Astrocyte (in vitro differentiated cells and primary cell): ENCODE measurements at places on chromosomes 2 and 18.

- H3K27me3 ChIP-seq, result no peaks in the 10 kb centered on the region
- peak; percentile 20 for DNase-seq
- H3K4me3 ChIP-seq, result no peak overlapping the region
- peaks cover 24% of the 10 kb centered on the region for H3K4me1 ChIP-seq
These were observed 266.7 kb downstream of the METTL4 start for GRCh38 chr18:2304378-2305175.

DNA sequence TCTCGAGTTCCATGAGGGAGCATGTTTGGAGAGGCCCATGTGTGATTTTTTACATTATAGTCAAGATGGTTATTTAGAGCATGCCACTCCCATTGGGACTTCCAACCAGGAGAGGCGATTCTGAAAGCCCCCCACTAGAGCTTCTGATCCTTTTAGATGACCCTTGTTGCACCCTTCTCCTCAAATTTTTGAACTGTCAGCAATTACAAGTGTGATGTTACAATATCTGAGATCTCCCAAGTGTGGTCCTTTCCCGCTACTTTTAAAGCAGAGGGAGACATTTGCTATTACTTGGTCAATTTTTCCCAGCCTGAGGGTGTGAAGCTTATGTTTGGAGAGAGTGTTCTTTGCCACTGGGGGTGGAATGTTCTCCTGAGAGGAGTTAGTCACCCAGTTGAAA lies 16.7 kb upstream of the PTH2R start:
- H3K4me3 ChIP-seq, result no peak overlapping the region
- H3K27ac ChIP-seq, result no peak overlapping the region
- no peaks in the 10 kb centered on the region for H3K4me1 ChIP-seq
- H3K27me3 ChIP-seq, result no peaks in the 10 kb centered on the region

- H3K27ac ChIP-seq, result no peak overlapping the region
- H3K4me1 ChIP-seq, result no peaks in the 10 kb centered on the region
- no peak for DNase-seq
- no peak overlapping the region for H3K4me3 ChIP-seq
- no peaks in the 10 kb centered on the region for H3K27me3 ChIP-seq
- H3K36me3 ChIP-seq, result no peaks in the 10 kb centered on the region
These were observed 18.7 kb downstream of the TPO start for GRCh38 chr2:1431886-1432400.

DNA sequence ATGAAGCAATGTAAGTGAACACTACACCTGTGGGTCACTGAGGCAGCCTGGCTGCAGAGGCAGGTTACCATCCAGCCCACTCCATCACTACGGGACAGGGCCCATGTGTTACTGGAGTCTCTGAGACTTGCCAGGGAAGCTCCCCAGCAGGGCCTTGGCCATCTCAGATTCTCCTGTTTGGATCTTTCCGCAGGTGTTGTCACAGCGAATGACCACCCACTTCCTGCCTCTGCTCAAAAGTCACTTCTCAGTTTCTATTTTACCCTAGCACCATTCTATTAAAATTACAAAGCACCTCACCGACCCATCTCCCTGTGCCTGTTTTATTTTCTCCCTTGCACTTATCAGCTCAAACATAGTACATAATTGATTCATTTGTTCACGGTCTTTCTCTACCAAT lies 34.5 kb upstream of the L3MBTL4 start:
- H3K27me3 ChIP-seq, result no peaks in the 10 kb centered on the region
- H3K36me3 ChIP-seq, result no peaks in the 10 kb centered on the region
- DNase-seq, result no peak

GRCh38 chr2:212935752-212936151 lies 215.7 kb downstream of the IKZF2 start:
- H3K27ac ChIP-seq, result no peak overlapping the region
- no peak overlapping the region for H3K4me3 ChIP-seq
- no peak for DNase-seq
- H3K36me3 ChIP-seq, result no peaks in the 10 kb centered on the region
- no peaks in the 10 kb centered on the region for H3K4me1 ChIP-seq

GRCh38 chr2:158414538-158414937 lies 42.0 kb downstream of the CCDC148 start:
- H3K36me3 ChIP-seq, result no peaks in the 10 kb centered on the region
- peak overlapping the region; percentile 46 for H3K27ac ChIP-seq
- DNase-seq, result peak; percentile 71
- no peaks in the 10 kb centered on the region for H3K27me3 ChIP-seq
- H3K4me3 ChIP-seq, result no peak overlapping the region
- peaks cover 22% of the 10 kb centered on the region for H3K4me1 ChIP-seq

DNA sequence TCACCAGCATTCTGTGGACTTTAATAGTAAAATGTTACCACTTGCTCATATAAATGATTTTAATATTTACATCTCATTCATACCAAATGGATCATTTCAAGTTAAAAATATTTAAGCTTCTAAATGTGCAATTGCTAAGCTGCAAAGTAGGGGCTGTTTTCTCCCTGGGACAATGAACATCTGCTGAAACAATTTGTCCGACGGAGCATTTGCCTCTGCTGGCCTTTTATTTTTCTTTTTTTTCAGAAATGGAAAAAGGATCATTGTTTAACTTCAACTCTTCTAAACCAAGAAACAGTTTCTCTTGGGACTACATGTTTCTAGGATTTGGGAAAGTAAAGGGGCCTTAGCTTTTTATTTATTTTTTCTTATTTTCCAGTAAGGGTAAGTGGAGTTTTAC lies 43.8 kb upstream of the ITPRID2 start:
- H3K4me1 ChIP-seq, result no peaks in the 10 kb centered on the region
- no peak overlapping the region for H3K4me3 ChIP-seq
- no peak for DNase-seq
- no peak overlapping the region for H3K27ac ChIP-seq

- H3K27ac ChIP-seq, result no peak overlapping the region
- no peaks in the 10 kb centered on the region for H3K4me1 ChIP-seq
- no peaks in the 10 kb centered on the region for H3K36me3 ChIP-seq
These were observed 117.0 kb downstream of the CHN1 start for GRCh38 chr2:174888146-174888545.

GRCh38 chr2:144241801-144242200 lies 278.1 kb downstream of the ZEB2 start:
- no peaks in the 10 kb centered on the region for H3K27me3 ChIP-seq
- no peak overlapping the region for H3K27ac ChIP-seq
- DNase-seq, result no peak
- H3K4me3 ChIP-seq, result no peak overlapping the region
- H3K4me1 ChIP-seq, result no peaks in the 10 kb centered on the region

DNA sequence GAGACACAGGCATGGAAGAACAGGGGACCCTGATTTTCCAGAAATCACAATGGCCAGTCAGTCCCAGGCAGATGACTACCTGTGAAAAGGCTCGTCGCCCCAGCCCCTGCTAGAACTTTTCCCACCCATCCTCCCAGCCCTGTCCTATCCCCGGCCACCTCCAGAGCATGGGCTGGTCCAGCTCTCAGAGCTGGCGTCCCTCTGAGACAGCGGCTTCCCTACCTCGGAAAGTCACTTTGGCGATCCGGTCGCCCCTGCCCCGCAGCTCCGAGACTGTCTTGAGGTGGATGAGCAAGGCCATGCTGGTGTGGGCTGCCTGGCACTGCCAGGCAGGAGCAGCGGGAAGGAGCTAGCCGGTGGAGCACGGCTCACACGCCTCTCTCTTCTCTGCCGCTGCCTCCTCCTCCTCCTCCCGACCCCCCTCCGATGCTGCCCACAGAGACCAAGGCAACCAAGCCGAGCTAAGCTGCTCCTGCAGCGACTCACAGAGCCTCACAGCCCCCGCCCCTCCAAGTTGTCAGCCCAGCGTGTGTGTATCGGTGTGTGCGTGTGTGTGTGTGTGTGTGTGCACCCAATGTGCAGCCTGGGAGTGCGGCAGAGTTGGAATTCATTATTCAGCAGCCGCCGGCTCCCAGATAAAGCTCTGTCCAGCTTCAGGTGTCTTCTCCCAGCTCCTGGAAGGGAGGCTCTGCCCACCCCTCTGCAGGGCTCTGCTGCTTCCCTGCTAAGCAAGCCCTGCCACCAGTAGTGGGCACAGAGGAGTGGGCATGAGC lies 80.5 kb upstream of the OTOF start:
- peak; percentile 41 for DNase-seq
- peaks cover 14% of the 10 kb centered on the region for H3K4me1 ChIP-seq
- no peaks in the 10 kb centered on the region for H3K36me3 ChIP-seq
- peaks cover 66% of the 10 kb centered on the region for H3K27me3 ChIP-seq
- H3K27ac ChIP-seq, result no peak overlapping the region
- no peak overlapping the region for H3K4me3 ChIP-seq

GRCh38 chr18:48932462-48932818 lies 18.3 kb downstream of the SMAD7 start:
- H3K27ac ChIP-seq, result peak overlapping the region; percentile 90
- DNase-seq, result no peak
- peaks cover 6% of the 10 kb centered on the region for H3K36me3 ChIP-seq
- no peak overlapping the region for H3K4me3 ChIP-seq

DNA sequence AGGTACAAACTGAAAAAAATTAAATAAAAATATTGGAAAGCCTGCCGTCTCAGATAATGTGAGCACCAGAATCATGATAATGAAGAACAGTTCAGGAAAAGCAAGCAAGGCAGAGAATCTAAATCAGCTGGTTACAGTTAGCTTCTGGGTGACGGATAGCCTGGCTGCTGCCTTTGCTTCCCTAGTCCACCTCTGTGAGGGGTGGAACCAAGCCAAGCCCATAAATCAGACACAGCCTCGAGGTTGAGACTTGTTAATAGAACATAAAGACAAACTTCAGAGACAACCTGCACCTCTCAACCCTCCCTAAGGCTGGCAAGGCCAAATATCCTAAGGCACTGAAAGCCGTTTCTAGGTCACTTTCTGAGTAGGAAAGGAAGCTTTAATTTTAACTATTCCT lies 334.7 kb upstream of the SLC39A10 start:
- no peaks in the 10 kb centered on the region for H3K36me3 ChIP-seq
- H3K27me3 ChIP-seq, result no peaks in the 10 kb centered on the region
- DNase-seq, result peak; percentile 27
- no peak overlapping the region for H3K4me3 ChIP-seq
- H3K4me1 ChIP-seq, result peaks cover 11% of the 10 kb centered on the region

DNA sequence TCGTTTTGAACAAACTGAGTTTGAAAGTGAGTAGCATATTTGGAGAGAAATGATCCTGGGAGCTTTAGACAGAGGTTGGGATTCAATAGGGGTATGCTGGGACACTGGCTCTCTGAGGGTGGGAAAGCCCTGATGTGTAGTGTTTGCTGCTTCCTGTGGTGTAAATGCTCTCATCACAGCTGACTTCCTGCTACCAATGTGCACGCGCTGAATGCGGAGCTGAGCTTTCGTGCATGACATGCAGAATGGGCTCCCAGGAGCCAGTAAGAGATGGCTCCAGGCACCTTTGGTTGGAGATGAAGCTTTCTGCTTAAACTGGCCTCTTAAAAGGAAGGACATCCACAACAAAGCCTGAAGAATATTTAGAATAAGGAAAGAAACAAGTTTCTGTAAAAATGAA lies 224.1 kb upstream of the CCDC150 start:
- no peak overlapping the region for H3K27ac ChIP-seq
- no peak overlapping the region for H3K4me3 ChIP-seq
- H3K36me3 ChIP-seq, result no peaks in the 10 kb centered on the region
- no peaks in the 10 kb centered on the region for H3K27me3 ChIP-seq
- H3K4me1 ChIP-seq, result peaks cover 8% of the 10 kb centered on the region
- no peak for DNase-seq

DNA sequence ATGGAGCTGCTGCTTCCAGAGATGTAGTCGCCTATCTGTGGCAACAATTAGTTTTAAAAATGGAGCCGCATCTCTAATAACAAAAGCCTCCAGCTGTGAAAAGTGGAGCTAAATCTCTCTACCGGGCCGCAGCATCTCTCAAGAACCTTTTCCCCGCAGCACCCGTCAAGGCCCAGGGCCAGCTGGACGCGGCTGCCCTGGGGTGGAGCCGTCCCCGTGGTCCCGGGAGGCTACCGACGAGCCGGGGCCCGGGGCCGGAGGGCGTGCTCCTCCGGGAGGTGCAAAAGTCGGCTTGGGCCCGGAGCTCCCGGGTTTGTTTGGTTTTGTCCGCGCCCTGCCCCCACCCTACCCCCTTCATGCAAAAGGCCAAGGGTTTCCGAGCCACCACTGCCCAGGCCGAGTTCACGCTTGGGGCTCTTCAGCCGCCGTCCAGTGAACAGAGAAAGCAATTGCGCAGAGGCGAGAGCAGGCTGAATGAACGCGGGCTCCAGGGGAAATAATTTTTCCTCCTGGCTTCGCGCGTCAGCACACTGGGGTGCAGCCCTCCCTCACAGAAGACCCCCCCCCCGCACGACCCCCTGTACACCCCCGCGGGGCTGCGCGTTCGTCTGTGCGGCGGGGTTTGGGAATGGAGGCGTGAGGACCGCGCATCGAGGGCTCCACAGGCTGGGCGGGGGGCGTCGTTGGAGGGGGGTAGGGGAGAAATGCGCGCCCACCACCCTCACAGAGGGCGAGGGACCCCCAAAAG lies 557 bp upstream of the GREB1L start:
- peaks cover 12% of the 10 kb centered on the region for H3K27me3 ChIP-seq
- no peak for DNase-seq
- no peaks in the 10 kb centered on the region for H3K36me3 ChIP-seq
- H3K4me3 ChIP-seq, result peak overlapping the region; percentile 33
- no peak overlapping the region for H3K27ac ChIP-seq

GRCh38 chr2:167843657-167844056 lies 403.7 kb downstream of the STK39 start:
- H3K4me3 ChIP-seq, result no peak overlapping the region
- DNase-seq, result no peak
- H3K27me3 ChIP-seq, result no peaks in the 10 kb centered on the region
- H3K36me3 ChIP-seq, result no peaks in the 10 kb centered on the region

DNA sequence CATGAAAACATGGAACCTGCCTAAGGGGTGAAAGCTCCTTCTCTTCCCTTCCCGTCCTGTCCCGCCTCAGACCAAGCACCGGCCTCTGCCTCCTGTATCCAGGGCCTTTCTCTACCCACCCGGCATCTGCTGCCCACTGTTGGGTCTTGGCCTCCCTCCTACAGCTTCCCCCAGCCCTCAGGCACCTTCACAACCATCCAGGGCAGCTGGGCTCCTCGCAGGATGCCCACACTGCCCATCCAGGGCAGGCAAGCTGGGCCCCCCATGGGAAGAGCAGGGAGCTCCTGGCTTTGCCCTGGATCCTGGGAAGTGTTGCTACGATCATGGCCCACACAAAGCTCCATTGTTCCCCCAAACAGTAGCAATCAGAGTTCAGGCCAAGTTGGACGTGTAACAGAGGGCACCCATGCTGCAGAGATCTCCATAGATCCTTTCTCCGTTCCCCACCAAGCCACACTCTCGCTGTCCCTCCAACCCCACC lies 206.6 kb downstream of the NDUFA10 start:
- no peak overlapping the region for H3K27ac ChIP-seq
- no peak overlapping the region for H3K4me3 ChIP-seq
- H3K36me3 ChIP-seq, result no peaks in the 10 kb centered on the region
- no peak for DNase-seq
- H3K27me3 ChIP-seq, result no peaks in the 10 kb centered on the region
- no peaks in the 10 kb centered on the region for H3K4me1 ChIP-seq

GRCh38 chr18:5628512-5629255 lies 84.9 kb upstream of the EPB41L3 start:
- H3K27me3 ChIP-seq, result peaks cover 20% of the 10 kb centered on the region
- H3K4me3 ChIP-seq, result peak overlapping the region; percentile 65
- no peaks in the 10 kb centered on the region for H3K36me3 ChIP-seq
- peaks cover 5% of the 10 kb centered on the region for H3K4me1 ChIP-seq
- H3K27ac ChIP-seq, result no peak overlapping the region
- peak; percentile 29 for DNase-seq

- H3K4me3 ChIP-seq, result no peak overlapping the region
- H3K4me1 ChIP-seq, result no peaks in the 10 kb centered on the region
- no peak for DNase-seq
- H3K36me3 ChIP-seq, result no peaks in the 10 kb centered on the region
- H3K27ac ChIP-seq, result no peak overlapping the region
- no peaks in the 10 kb centered on the region for H3K27me3 ChIP-seq
These were observed 163.7 kb upstream of the RMP24 start for GRCh38 chr18:35808796-35809195.

- H3K4me3 ChIP-seq, result no peak overlapping the region
- peak overlapping the region; percentile 58 for H3K27ac ChIP-seq
- peaks cover 8% of the 10 kb centered on the region for H3K4me1 ChIP-seq
- H3K36me3 ChIP-seq, result no peaks in the 10 kb centered on the region
- peak; percentile 98 for DNase-seq
These were observed 90.7 kb upstream of the CTDP1 start for GRCh38 chr18:79588636-79589481.
